ENCODE measurements at places on chromosomes 2 and 18. TPM values are rescaled to one million over a fixed set of nuclear protein-coding genes. Genes with fewer than 3 reads are reported as not detected.

Gene FHL2
- total RNA-seq: 0.33 TPM

GRCh38 chr2:233802132-233802815, 24.1 kb downstream of the MROH2A start:
- DNase-seq: no peak

Gene HOXD13
- total RNA-seq: not detected

Gene ATF2
- 67.4 TPM for total RNA-seq

DNA sequence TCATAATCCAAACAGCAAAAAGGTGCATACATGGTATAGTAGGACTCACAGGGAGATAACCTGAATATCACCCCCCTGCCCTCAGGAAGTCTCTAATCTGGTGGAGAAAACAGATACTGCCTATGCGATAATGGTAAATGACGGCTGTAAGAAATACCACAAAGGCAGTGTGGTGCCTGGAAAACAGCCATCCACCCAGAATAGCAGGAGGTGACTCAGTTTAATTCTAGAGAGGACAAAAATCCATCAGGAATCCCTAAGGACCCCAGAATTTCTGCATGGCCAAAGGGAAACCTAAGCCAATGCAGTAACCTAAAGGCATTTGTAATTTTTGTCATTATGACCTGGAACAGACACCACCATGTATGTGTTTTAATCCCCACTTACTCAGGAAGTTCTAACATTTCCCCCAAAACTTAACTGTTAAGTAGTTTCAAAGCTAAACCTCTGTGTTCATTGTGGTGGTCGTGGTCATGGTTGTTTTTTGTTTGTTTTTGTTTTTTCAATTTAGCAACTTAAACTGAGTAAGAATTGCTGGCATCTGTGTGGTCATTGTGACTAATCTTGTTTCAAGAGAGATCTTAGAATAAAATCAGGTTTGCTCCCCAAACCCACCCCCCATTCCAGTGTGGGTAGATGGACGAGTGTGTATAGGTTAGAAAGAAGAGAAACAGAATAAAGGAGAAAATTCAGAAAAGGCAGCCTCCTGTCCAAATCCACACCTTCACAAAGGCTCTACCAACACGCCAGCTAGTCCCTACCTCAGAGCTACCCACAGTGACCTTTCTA, 121.5 kb upstream of the CDCA7 start:
- no peak for DNase-seq

DNA sequence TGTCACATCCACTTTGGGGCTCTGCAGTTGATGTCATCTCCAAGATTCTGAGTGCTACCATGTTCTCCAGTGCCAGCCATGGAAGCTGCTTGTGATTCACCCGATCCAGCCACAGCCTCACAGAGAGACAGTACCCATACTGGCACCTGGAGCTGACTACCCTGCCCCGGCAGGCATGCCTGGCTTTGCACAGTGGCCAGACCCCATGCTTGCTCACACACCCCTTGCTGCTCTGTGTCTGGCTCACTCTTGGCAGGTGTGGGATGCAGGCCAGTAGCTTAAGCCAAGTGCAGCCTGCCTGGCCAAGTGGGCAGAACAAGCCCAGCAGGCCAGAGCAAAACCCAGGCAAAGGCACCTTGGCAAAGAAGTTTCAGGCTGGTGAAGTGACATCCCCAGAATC, 828.4 kb upstream of the VRK2 start:
- DNase-seq: no peak

DNA sequence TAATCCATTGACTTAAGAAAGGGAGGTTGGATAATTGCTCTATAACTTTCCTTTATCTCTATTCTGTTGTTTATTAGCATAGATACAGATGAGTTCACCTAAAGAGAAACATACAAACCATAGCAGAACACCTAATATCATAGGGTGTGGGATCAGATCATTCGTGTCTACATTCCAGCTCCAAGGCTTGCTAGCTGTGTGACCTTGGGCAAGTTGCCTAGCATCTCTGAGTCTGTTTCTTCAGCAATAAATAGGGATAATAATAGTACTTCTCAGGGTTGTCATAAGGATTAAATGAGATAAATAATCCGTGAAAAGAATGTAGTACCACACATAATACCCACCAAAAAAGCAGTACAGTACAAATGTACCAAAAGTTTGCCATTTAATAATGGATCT, 126.2 kb downstream of the PLB1 start:
- no peak for DNase-seq

- no peak for DNase-seq
Measured at GRCh38 chr2:212173331-212173730, 365.3 kb downstream of the ERBB4 start.

Gene OSBPL1A
- 3.5 TPM for total RNA-seq

Gene ATG16L1
- 81.1 TPM for total RNA-seq

- no peak for DNase-seq
Measured at GRCh38 chr2:38907743-38908562, 18.3 kb downstream of the ARHGEF33 start.

DNA sequence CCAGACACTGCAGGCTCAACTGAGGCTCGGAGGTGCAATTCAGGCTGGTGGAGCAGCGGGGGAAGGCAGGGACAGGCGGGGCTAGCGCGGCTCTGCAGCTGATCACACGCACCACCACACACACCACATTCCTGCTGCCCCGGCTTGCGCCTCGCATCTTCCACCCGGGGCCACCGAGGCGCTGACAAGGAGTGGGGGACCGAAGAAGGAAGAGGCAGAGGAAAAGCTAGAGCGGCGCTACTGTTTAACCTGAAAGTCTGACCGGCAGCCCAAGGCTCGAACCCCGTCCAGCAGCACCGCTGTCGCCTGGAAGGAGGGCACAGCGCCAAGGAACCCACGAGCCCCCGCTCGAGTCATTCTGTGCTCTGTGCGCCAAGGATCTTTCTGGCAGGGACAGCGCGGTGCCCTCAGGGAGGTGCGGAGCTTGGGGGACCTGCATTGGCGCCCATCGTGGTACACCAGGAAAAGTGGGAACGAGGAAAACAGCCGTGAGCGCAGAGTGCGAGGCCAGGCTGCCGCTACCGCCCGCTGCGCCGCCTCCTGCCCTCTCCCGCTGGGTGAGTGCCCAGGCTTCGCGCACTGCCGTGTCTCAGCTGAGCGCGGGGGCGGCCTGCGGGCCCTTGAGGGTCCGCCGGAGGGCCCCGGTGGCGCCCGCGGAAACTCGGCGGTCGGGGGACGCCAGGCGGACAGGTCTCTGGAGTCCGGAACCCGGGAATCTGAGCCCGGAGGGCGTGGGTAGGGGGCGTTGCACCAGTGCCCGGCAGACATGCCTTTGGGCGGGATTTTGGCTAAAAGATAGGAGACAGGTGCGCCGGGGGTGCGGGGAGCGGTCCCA, 860 bp upstream of the KCNJ3 start:
- DNase-seq: no peak

Gene STAMBP
- 37.3 TPM for total RNA-seq

- DNase-seq: no peak
Measured at GRCh38 chr18:8713691-8714090, 8.3 kb downstream of the MTCL1 start.

DNA sequence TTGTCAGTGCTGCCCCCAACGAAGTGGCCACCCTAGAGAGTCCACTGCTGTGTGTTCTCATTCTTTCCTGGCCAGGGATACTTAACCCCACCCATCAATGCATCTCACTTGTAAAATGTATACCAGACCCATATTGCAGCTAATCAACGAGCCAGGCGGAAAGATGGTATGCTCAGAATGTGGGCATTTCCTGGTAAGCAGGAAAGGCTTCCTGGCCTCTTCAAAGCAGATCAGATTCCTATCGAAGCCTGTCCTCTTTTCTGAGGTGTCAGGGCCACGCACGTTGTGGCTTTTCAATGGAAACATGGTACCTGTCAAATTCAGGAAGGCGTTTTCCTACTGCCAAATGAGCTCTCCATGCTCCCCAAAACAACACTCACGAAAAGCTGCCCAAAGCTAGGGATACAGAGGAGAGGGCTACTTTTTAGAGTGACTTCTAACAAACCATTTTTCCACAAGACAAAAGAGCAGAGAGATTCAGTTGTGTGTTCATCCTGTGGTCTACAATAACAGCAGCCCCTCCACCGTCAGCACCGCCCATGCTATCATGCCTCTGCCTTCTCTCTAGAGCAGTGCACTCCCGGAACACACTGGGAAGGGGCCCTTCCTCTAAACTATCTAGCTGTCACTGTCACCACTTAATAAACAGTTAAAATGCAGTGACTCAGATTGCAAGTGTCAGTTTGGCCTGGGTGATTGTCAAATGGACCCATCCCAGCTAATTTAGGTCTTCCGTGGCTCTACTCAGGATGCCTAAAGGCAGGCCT, 535.1 kb downstream of the RNF144A start:
- no peak for DNase-seq

Gene CERKL
- total RNA-seq: 0.11 TPM

- DNase-seq: no peak
Measured at GRCh38 chr2:213678437-213679218, 394.4 kb downstream of the SPAG16 start.

- no peak for DNase-seq
Measured at GRCh38 chr2:178568227-178568626, 88.0 kb downstream of the PLEKHA3 start.

GRCh38 chr2:196475611-196476010, 163.9 kb upstream of the CCDC150 start:
- no peak for DNase-seq

GRCh38 chr2:64646007-64646880, 7.5 kb downstream of the SERTAD2 start:
- DNase-seq: peak; percentile 76

Gene CNDP1
- not detected for total RNA-seq

DNA sequence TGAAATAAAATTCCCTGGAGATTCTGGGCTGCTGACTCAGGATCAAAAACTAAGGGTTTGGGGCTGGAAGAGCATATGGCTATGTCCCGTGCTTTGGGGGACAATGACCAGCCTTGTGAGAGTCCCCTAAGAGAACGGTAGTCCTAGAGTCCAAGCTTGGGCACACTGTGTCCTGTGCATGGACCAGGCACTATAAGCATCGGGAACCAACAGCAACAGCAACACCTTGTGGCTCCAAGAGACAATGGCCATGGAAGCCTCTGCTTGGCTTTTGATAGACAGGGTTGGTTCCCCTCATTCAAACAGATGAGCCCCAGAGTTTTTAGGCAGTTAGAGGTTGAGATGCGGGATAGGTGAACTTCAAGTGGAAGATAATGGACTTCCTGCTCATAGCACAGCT, 294.4 kb upstream of the CHAC2 start:
- DNase-seq: no peak

GRCh38 chr2:71043531-71044407, 24.7 kb upstream of the NAGK start:
- DNase-seq: no peak

Gene SCTR
- not detected for total RNA-seq

- peak; percentile 52 for DNase-seq
Measured at GRCh38 chr2:102366406-102367112, 11.0 kb downstream of the IL18R1 start.

Data from CD4-positive, alpha-beta memory T cell (primary cell).